Muscle of back (tissue), 13 donors: ENCODE measurements at places on chromosomes 5 and 9. TPM values are rescaled to one million over a fixed set of nuclear protein-coding genes. Genes with fewer than 3 reads are reported as not detected.

DNA sequence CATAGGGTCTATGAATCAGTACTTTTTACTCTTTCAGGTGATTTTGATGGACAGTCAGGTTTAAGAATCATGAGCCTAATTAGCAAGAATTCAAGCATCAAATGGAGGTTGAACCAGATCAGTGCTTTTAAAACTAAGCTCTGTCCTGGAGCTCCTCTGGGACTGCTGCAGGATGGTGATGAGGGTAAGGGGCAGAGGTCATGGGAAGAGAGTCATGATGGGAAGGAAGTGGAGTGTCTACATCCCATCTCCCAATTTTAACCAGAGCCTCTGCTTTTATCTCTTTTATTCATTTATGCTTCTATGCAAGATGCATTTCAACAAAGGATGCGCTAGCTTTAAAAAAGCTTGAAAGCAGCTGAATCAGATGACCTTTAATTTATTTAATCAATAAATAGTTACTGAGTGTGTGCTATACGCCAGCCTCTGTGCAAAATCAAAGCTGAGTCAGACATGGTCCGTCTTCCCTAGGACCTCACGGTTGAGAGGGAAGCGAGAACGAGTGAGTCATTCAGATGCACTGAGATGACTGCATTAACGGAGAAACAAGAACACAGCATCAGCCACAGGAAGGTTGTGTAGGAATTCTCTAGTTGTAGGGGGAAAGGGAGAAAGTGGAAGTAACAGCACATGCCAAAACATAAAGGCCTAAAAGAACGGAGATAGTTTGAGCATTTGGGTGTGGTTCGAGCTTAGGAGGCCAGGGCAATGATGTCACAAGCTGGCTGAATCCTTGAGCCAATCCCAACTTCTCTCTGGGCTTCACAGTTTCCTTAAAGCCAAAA is 441.6 kb upstream of the BRINP1 start:
- peak; percentile 6 for DNase-seq

DNA sequence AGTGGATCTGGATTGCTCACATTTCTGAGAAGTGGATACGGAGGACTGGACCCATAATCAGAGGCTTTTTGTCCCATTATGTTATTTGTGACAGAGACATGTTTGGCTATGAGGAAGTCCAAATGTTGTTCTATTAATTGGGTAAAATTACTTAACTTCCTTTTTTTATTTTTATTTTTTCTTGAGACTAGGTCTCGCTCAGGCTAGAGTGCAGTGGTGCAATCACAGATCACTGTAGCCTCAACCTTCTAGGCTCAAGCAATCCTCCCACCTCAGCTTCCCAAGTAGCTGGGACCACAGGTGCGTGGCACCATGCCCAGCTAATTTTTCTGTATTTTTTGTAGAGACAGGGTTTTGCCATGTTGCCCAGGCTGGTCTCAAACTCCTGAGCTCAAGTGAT is 11.9 kb upstream of the PGGT1B start:
- DNase-seq: no peak

DNA sequence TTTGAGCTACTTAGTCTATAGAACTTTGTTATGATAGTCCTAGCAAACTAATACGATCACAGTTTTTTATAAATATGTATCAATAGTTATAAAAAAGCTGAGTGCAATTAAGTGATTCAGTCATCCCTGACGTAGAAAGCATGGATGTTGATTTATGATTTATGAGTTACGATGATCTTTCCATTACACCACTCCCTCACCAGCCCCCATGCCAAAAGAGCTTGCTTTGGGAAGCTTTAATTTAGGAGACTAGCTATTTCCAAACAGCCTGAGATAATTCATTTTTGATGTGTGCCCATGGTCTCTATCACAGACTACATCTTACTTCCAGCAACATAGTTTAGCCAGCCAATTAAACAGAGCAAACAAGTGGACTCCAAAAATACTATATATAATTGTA is 256.8 kb downstream of the GABRG2 start:
- DNase-seq: no peak

- no peak for DNase-seq
Measured at GRCh38 chr9:35616681-35617459, 1.3 kb downstream of the CD72 start.

- no peak for DNase-seq
Measured at GRCh38 chr9:108040783-108041182, 551.2 kb upstream of the KLF4 start.

GRCh38 chr5:125501396-125501795 is 755.0 kb upstream of the ZNF608 start:
- DNase-seq: no peak

GRCh38 chr5:33341351-33341750 is 99.4 kb upstream of the TARS1 start:
- DNase-seq: no peak

GRCh38 chr9:77022783-77023440 is 3.5 kb downstream of the FOXB2 start:
- peak; percentile 29 for DNase-seq

DNA sequence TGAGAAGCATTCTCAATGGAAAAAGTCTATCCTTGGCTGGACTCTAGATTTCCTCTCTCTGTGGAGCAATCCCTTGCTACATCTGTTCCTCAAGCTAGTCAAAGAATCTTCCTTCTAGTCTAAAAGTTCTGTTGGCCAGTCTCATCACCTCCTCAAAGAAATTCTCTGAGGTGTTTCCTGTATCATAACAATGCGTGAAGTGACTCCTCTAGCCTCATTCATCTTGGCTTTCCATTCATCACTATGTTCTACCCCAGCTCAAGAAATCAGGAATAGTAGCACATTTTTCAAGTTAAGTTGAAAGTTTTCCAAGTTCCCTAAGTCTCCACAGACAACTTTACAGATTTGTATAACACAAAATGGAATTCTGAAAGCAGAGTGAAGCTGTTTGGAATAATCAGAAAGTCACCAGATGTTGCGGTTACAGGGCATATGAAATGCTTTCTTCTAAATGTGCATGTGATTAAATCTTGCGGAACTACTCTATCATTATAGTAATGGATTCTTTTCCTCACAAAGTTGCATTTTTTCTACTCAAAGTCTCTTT is 176.6 kb upstream of the FREM1 start:
- DNase-seq: peak; percentile 85

PCDHB11 gene
- polyA plus RNA-seq: 2.4 TPM

CDH10 gene
- 0.21 TPM for polyA plus RNA-seq

- peak; percentile 38 for DNase-seq
Measured at GRCh38 chr5:42949348-42950115, 90.6 kb downstream of the ANXA2R start.

NDUFAF2 gene
- polyA plus RNA-seq: 32.9 TPM

CDC23 gene
- polyA plus RNA-seq: 41.4 TPM

DNA sequence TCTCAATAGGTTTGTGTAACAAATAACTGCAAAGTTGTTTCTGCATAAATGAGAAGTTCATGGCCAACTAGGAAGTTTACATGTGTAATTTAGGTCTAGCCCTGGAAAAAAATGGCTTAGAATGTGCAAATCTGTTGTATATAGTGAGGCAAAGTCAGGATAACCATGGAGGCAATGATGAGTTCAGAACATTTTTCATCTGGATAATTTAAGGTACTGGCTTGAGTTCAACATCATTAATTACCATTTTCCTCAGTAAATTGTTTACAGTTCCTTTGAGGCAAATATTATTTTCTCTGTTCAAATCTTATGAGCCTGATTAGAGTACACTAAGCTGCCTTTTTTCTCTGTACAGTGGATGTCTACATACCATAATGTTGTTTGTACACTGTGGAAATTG is 1259.0 kb upstream of the NUDT12 start:
- peak; percentile 6 for DNase-seq

DNA sequence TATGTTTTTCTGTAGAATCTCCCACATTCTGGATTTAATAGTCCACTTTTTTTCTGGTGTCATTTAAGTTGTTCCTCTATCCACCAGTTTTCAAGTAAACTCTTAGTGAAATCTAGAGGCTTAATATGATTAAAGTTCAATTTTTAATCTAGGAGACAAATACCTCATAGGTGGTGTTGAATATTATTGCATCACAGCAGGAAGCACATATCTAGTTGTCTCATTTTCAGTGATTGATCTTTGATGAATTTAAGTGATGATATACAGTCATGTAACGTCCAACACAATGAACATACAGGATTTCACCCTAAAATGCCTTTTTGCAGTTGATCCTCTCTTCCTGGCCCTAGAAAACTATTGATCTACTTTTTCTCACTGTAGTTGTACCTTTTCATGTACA is 152.3 kb downstream of the NIPBL start:
- DNase-seq: no peak

DNA sequence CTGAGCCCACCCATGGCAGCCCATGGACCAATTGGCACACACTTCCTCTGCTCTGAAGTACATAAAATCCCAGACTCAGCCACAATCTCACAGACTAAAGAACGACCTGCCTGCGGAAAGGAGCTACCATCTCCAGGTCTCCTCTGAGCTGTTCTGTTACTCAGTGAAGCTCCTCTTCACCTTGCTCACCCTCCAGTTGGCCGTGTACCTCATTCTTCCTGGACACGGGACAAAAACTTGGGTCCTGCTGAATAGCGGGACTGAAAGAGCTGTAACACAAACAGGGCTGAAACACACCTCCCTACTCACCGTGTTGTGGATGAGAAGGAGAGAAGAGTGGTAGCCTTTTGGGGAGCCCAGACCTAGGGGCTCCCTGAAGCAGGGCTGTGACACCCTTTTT is 128.7 kb downstream of the GAS1 start:
- DNase-seq: no peak

AJM1 gene
- 1.3 TPM for polyA plus RNA-seq

- DNase-seq: no peak
Measured at GRCh38 chr5:137833463-137833862, 34.2 kb upstream of the MYOT start.

UTP15 gene
- 12.3 TPM for polyA plus RNA-seq

IER5L gene
- polyA plus RNA-seq: 3.5 TPM

GRCh38 chr9:116647515-116647809 is 39.6 kb upstream of the TRIM32 start:
- no peak for DNase-seq

GRCh38 chr5:113813466-113813865 is 300.0 kb downstream of the YTHDC2 start:
- peak; percentile 8 for DNase-seq

C9orf50 gene
- polyA plus RNA-seq: not detected

- no peak for DNase-seq
Measured at GRCh38 chr5:150066901-150067396, 19.4 kb downstream of the CSF1R start.

ANKH gene
- 24.6 TPM for polyA plus RNA-seq

- DNase-seq: no peak
Measured at GRCh38 chr5:137333475-137333874, 165.7 kb downstream of the SPOCK1 start.

DNA sequence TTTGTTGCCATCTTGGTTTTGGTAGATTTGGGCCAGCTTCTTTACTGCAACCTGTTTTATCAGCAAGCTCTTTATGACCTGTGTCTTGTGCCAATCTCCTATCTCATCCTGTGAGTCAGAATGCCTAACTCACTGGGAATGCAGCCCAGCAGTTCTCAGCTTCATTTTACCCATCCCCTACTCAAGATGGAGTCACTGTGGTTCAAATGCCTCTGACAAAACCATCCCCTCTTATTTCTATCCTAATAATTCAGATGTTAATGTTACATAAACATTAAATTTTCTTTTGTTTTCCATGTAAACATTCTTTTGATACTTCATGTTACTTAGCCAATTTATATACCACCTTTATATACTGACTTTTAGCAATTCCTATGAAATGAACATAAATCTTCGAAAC is 746.3 kb downstream of the CDH18 start:
- DNase-seq: no peak

DNA sequence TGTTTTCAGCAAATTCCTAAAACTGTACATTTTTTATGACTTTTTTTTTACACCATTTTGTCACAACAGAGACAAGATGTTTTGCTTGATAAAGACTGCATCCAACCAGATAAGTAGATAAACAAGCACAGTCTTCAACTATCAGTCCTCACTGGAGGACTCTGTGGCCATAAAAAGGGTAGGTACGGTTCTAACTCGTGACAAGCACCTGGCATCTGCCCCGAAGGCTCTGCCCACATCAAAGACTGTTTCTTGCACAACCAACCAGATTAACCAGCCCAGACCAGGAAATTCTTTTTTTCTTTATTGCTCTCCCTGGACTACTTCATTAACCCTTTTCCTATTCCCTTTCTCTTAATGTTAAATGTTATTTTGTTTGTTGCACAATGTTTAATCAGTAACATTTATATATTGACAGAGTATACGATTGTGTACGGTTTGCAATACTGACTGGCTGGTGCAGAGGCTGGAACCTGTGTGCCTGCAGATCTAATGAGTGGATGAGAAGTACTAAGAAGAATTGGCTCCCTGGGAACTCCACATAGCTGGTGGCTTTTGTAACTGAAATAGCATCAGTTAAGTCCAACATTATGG is 74.1 kb downstream of the SERINC5 start:
- DNase-seq: no peak
